ENCODE measurements at places on chromosomes 3 and 15.

- no peak for DNase-seq
Measured at GRCh38 chr15:81275711-81276392, 48.1 kb downstream of the STARD5 start.

DNA sequence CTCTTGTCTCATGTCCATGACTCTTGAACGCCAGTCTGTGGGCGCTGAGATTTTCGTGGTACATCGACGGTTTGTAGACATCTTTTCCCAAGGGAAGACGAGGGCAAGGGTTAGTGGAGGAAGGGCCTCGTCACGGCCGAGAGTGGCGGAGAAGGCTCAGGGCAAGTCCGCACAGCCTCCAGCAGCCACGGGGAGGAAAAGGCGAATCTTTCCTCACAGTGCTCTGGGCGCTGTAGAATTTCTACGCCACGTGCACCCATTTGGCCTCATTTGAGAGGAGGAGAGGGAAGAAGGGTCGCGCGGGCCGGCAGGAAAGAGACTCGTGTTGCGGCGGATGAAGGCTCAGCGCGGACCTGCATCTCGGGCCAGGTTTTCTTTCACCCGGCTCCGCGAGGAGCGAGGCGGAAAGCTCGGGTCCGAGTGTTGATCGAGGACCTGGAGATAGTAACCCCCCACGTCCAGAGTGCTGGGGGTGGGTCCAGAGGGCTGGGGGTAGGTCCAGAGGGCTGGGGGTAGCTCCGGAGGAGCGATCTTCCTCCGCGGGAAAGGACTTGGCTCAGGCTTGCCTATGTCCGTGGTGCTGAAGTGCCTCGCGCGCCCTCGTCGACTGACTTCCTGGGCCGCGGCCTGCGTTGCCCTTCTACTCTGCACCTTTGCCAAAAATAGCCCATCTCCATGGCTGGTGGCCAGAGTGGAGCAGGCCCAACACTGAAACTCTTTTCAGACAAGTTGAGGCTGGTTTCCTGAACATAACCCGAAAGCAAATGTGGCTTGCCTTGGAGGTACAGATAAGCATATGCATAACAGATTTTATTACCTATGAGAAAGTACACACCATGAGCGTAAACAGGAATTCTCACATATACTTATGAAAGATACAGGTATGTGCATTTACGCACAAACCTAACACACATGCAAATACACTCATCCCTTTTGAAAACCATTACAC is 1.1 kb downstream of the SLC35G2 start:
- DNase-seq, result no peak

DNA sequence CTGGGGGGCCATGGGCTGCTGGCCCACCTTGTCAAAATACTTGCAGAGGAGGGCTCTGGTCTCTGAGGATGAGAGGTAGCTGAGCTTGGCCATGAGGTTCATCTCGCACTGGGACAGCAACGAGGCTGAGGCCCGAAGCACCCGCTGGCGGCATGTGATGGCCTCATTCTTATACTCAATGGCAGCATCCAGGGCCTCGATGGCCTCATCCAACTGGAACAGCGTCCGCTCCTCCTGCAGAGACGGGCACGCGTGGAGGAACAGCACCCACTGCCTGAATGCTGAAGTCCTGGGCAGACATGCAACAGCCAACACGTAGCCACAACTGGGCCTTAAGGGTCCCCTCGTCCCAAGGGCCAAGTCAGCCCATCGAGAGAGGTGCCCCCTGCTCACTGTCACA is 25.0 kb downstream of the KIF7 start:
- DNase-seq, result no peak

DNA sequence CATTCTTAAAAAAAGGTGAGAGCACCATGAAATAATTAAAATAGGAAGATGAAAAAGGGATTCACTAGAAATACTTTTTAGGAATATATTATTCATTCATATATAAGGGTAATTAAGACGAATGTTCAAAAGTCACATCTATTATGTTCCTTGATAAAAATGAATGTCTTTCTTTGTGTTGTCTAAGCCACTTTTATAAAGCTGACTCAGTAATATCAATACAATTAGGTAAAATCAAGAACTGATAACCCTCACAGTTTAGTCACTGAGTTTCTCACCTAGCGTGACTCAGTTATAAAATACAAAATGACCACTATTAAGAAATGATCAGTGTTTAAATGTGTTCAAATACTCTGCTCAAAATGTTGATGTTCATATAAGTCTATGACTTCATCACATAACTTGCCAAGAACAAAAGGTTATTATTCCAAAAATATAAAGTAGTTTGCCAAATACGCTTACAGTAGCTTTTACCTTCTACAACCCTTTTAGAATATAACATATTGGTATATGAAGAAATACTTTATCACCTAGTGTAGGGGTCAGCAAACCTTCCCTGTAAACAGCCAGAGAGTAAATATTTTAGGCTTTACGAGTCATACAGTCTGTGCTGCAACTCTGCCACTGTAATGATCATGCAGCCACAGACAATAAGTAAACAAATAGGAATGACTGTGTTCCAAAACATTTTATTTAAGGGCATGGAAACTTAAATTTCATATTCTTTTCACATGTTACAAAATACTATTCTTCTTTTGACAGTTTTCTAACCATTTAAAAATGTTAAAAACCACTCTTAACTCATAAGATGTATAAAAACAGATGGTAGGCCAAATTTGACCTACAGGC is 369.8 kb downstream of the TBC1D5 start:
- DNase-seq, result no peak

- no peak for DNase-seq
Measured at GRCh38 chr15:27089233-27089586, 118.2 kb downstream of the GABRG3 start.

DNA sequence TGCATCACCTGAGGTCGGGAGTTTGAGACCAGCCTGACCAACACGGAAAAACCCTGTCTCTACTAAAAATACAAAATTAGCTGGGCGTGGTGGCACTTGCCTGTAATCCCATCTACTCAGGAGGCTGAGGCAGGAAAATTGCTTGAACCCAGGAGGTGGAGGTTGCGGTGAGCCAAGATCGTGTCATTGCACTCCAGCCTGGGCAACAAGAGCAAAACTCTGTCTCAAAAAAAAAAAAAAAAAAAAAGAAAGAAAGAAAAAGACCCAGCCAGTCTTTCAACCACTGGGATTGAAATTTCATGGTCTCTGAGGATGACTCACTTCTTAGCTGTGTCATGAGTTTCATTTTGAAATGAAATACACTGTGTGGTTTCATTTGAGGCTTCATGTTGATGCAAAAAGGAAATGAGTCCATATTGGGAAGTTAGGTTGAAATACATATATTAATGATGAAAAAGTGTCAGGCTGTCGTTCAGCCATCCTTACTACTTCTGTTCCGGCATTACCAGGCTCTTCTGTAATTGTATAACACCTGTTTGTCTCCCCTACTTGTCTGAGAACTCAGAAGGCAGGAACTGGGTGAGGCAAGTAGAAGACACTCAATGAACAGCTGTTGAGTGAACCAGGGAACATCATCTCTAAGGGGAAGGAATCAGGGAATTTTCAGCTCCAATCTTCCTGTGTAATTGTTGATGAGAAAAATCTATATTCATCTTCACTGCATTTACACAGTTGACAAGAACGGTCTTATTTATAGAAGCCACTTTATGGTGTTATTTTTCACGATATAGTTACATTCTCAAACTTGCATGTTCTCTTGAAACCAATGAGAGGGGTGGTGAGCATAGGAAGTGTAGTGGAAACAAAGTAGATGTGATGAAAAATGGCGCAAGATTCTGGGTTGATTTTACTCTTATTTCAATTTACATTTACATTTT is 87.4 kb downstream of the NFKBIZ start:
- DNase-seq, result no peak

- no peak for DNase-seq
Measured at GRCh38 chr3:42692667-42693529, 7.6 kb downstream of the KLHL40 start.

Measured in stimulated activated CD4-positive, alpha-beta T cell treated with anti-CD3 and anti-CD28 coated beads, Interleukin-1b, Interleukin-23, amount 100 ng/mL, for 1 hour (primary cell).